ENCODE measurements at places on chromosomes 6 and 20.

DNA sequence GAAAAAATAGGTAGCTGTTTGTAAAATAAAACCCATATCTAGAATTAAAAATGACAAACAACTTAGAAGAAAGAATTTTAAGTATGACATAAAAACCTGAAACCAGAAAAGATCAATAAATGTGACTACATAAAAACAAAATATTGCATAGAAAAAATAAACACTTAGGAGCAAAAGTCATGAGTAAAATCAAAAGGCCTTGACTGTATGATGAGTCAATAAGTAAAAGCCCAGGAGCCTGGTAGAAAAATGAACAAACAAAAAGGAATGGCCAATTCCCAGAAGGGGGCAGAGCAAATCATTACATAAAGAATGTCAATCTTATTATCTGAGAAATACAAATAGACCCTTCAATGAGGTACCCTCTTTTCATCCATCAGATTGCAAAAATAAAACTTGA is 20.7 kb upstream of the ENPP1 start:
- DNase-seq, result no peak

GRCh38 chr6:11822346-11822745 is 43.7 kb upstream of the ADTRP start:
- no peak for DNase-seq

GRCh38 chr6:56764081-56764566 is 121.4 kb upstream of the DST start:
- DNase-seq, result peak; percentile 41

GRCh38 chr6:21596949-21597682 is 3.6 kb downstream of the SOX4 start:
- peak; percentile 54 for DNase-seq

- no peak for DNase-seq
Measured at GRCh38 chr6:89037141-89037900, 43.2 kb upstream of the PNRC1 start.

- DNase-seq, result no peak
Measured at GRCh38 chr6:53750052-53750650, 44.7 kb upstream of the LRRC1 start.

DNA sequence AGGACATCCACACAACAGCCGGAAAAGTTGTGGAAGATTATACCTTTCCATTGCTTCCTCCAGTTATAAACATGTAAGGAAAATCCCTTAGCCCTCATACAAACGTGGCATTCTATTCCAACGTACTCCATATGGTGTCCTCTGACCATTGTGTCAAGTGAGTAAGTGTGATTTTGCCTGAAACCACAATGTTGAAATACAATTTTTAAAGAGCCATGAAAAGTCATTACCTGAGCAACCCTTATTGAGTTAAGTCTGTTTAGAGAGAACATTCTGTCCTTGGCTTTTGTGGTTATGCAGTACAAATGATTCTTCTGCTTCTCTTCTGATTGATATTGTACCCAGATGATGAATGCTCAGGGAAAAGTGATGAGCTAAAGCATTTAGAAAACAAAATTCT is 530.1 kb downstream of the HAO1 start:
- DNase-seq, result no peak

DNA sequence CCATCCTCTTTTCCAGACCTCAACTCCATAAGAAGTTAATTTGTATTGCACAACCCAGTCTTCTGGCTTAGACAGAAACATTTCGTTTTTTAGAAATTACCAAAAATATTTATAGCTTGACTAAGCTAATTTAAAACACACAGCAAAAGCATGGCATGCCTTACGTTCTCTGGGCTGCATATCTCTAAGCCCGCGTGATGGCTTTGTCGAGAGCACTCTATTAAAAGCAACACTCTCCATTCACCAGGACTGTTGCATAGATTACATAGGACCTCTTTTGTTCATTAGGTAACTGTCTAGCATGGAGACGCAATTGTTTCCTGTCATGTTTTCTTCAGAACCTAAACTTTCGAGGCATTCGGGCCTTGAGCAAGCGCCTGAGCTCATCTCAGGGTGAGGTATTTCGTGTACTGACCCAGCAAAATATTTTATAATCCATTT is 104.5 kb downstream of the IBTK start:
- peak; percentile 95 for DNase-seq

DNA sequence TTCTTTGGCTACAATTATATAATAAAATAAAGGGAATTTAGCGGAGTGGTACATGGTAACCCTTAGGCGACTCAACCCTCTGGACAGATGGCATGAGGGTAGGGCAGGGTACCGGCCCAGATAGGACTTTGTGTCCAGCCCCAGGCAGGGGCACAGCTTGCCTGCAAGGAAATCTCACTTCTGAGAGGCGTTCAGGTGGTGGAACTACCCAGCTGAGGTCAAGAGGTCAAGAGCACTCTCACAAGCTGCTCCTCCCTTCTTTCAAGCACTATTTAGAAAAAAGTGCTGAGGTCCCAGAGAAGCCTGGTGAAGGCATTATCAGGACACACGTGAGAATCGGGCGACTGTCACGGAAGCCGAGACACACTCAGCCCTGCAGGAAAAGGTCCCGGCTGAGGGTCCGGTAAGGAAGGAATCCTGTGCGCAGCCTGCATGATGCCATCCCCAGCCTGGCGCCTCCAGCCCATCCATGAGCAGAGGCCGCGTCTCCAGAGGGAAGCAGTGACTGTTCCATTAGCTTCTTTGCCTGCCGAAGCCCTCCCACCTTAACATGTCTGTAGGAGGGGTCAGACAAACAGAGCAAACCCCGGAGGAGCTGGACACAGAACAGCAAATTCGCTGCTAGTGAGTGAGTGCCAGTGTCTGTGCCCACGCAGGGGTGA is 54.8 kb downstream of the WDR27 start:
- no peak for DNase-seq

GRCh38 chr6:144655376-144655775 is 370.2 kb downstream of the UTRN start:
- DNase-seq, result peak; percentile 25

DNA sequence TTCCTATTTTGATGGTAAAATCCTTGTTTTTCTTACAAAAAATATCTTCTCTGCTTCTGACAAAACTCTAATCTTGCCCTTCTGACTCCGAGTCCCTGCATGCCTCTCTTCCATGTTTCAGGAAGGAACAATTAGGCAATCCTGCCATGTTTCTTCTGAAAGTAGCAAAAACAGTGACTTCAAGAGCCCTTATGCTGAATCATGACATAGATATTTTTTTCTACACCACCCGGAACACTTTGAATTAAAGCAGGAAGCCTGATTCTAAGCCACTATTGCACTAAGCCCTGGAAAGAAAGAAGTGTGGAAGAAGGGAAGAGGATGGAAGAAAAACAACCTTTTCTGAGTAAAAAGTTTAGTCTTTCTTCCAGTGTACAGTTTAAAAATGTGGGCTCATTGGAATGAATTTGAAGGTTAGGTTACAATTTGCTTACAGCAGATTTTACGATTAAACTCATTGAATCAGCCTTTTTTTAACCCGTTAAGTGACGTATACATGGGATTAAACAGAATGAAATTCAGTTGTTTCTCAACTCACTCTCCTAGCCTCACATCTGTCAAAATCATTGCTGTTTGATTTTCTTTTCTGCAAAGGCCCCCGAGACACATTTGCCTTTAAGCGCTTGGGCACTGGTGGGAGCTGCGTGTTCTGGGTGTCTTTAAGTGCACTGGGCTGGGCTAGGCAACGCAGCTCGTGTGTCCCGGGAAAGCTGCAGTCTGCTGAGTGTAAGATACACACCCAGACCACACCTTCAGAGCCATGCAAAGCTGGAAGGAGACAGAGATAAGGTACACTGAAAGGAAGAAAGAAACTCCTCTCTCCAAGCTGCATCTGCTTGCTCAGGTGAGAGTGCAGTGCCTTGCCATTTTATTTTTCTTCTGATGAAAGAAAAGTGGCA is 159.4 kb upstream of the CITED2 start:
- peak; percentile 85 for DNase-seq

DNA sequence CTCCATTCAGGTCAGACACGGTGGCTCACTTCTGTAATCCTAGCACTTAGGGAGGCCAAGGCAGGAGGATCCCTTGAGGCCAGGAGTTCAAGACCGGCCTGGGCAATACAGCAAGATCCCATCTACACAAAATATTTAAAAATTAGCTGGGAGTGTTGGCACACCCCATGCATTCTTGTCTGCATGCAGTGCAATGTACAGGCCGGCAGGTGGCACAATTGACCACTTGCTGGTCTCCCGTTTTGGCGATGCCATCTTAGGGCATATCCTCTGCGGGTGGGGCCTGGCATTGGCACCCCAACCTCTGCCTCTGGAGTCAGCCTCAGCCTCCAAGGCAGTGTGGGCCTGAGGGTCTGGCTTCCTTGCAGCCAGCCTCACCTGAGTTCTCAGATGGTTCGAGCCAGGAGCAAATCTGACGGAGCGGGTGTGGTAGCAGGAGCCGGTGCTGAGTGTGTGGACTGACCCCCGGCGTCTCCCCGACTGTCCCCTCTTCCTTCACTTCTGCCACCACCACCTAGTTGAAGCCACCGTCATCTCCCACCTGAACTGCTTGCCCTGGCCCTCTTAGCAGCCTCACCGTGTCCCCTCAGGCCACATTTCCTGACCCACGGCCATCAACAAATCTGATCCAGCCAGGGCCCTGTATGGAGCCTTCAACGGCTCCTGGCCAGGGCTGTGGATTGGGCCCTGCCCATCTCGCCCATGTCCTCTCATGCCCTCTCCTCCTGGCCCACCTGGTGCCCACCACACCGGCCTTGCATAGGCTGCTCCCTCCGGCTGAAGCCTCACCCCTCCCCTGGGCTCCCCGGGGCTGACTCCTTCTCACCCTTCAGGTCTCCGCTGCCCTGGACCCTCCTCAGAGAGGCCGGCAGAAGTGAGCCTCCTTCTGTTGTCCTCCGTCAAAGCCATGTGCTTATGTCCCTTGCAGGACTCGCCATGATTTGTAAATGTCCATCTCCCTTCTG is 44.0 kb downstream of the EFCAB8 start:
- peak; percentile 37 for DNase-seq

DNA sequence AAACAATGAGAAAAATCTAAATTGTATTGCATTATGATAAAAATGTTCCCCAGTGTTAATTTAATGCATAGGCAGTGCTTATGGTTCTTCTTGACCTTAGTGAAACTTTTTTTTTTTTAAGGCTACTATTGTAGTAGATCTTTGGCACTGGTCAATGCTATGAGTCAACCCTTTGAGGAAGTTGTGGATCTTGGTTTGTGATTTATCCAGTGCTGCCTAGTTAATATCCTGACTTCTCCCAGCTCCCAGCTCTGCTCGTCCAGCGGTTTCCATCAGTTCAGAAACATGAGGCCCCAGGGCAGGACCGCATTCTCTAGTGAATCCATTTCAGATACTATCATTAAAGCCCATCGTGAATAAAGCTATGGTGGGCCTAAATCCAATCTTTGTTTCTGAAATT is 364.5 kb upstream of the JARID2 start:
- DNase-seq, result peak; percentile 58

DNA sequence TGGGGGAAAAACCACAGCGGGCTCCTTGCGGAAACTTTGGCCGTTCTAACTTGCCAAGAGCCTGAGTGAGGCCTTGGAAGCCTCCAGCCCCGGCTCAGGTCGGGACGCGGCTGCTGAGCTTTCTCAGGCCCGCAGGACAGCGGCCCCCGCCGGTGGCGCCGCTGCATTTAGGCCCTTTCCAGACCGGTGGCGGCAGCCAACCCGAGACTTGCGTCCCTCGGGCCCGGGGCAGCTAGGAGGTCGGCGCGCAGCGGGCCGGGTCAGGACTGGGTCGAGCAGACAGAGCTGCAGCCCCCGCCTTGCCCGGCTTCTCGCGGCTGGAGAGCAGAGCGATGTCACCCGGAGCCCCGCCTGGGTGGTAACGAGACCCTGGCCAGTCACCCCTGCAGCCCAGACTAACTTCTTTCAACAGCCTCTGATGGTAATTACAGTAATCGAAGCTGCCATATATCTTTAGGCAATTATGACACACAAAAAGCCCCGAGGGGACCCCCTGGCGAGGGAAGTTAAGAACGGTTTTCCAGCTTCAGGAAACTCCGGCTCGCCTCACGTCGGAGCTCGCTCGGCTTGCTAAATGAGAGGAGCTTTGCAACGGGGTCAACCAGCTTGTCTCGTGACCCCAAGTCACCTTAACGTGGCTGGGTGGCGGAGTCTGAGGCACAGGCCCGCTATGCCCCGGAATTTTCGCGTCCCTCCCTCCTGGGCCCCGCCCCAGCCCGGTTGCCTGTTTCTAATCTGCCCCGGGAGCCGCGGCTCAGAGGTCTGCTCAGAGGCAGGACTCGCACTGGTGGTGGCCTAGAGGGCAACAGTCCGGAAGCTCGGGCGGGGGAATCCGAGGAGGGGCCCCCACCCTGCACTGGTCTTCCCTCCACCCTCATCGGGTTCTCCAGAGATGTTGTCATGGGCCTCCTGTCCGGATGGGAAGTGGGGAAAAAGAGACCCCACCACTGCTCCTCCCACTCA is 3.0 kb downstream of the NR2E1 start:
- no peak for DNase-seq

- no peak for DNase-seq
Measured at GRCh38 chr6:7264041-7264440, 49.0 kb downstream of the SSR1 start.

DNA sequence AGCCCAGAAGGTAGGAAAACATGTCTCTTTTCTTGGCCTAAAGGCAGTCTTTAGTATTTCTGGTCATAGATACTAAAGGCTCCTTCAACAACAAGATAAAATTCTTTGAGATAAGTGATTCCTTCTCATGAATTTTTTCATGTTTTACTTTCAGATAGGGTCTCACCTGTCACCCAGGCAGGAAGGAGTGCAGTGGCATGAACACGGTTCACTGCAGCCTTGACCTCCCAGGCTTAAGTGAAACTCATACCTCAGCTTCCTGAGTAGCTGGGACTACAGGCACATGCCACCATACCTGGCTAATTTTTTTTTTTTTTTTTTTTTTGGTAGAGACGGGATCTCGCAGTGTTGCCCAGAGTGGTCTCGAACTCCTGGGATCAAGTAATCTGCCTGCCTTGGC is 9.1 kb downstream of the PNLDC1 start:
- DNase-seq, result no peak

GRCh38 chr6:167898673-167899311 is 72.1 kb downstream of the AFDN start:
- peak; percentile 30 for DNase-seq

GRCh38 chr6:125784365-125784764 is 6.4 kb upstream of the NCOA7 start:
- peak; percentile 65 for DNase-seq

DNA sequence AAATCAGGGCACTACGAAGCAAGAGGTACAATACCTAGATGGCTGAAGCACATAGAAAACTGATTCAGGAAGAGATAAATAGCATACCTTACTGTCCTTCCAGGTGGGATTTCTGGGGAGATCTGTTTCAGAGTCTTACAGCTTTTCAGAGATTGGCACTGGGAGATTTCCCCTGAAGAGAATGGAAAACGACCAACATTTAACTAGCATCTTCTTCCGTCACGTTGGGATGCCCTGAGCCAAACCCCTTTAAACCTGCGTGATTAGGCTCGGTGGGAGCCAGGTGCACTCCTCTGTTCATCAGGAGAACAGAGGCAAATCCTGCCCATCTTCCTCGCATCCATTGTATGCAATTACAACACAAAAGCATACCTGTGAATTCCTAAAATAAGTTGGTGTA is 614.5 kb downstream of the HDGFL1 start:
- no peak for DNase-seq

- peak; percentile 94 for DNase-seq
Measured at GRCh38 chr6:116371120-116371917, 572 bp downstream of the DSE start.

GRCh38 chr6:167858086-167858591 is 31.4 kb downstream of the AFDN start:
- DNase-seq, result peak; percentile 53

- no peak for DNase-seq
Measured at GRCh38 chr6:134324766-134325165, 6.9 kb upstream of the SGK1 start.

GRCh38 chr6:149474108-149474935 is 10.5 kb downstream of the ZC3H12D start:
- no peak for DNase-seq
